HFFc6 (cell line): ENCODE measurements at places on chromosomes 11 and 22.

GRCh38 chr11:35234460-35235156 is 95.6 kb downstream of the CD44 start:
- DNase-seq = no peak

DNA sequence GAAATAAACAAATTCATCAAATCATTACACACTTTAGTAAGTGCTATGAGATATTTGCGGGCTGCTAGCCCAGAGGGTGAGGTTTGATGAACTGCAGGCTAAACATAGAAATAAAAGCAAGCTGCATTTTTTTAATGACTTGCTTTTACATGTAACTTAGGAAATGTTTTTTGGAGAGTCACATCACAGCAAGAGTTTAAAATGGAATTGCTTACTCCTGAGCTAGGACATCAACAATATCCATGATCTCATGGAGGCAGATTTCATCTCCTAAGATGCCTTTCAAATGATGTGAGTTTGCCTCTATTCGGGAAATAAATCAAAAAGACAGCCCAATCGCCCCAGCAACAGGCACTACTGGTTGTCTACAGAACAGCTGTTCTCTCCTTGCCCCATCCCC is 73.4 kb upstream of the CD44 start:
- DNase-seq = peak; percentile 72

DNA sequence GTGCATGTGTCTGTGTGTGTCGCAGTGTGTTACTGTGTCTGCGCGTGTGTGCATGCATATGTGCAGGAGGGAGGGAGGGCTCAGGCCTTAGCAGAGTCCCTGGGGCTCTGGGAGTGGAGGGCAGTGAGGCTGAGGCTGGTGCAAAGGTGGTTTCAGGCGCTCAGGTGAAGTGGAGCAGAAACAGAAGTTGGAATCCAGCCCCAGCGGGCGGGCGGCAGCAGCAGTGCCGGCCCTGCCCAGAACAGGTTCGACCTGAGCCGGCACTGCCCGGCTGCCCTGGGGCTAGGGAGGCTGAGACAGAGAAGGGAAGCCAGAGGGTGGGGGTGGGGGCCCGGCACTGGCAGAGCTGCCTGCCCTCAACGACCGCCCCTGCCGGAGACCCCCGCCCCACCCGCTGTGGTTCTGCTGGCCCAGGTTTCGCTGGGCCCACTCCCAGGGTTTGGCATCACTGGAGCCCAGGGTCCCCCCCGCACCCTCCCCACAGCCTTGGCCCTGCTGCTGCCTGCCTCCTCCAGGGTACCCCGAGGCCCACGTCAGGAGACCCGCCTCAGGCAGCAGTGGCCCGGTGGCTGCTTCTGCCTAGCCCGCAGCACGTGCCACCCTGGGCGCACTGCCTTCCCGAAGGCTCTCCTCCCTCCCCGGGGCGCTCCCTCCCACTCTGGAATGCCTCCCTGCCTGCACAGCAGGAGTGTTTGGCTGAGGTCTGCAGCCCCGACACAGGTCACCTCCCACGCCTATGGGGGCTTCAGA is 13.3 kb downstream of the ASCL2 start:
- no peak for DNase-seq

GRCh38 chr11:60170566-60170965 is 12.3 kb downstream of the MS4A6A start:
- DNase-seq = no peak

- DNase-seq = no peak
Measured at GRCh38 chr11:90134478-90135003, at the start of gene NAALAD2. TSS of gene NAALAD2 (plus strand) at chr11:90134663. CDS start at chr11:90134759, 96 bp downstream.

DNA sequence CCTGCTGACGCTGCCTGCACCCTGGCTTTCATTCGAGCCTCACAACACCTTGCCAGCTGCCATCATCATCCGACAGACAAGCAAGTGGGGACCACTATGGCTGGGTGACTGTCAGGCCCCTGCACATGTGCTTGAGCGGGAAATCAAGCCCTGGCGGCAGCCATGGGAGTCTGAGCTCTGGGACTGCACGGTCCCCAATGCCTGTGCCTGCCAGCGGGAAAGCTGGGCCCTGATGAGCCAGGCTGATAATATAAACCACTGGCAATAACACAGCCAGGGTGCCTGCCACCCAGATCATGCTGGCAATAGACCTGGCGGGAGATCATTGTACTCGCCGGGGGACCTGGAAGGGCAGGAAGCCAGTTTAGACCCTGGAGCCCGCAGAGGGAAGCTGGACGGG is 2.5 kb downstream of the FGF3 start:
- DNase-seq = no peak

GRCh38 chr11:126989942-126990715 is 10.4 kb downstream of the KIRREL3 start:
- peak; percentile 64 for DNase-seq

GRCh38 chr11:74154620-74155281 is 16.1 kb downstream of the C2CD3 start:
- DNase-seq = peak; percentile 13

GRCh38 chr11:83819931-83820549 is 533.9 kb upstream of the CCDC90B start:
- peak; percentile 79 for DNase-seq

DNA sequence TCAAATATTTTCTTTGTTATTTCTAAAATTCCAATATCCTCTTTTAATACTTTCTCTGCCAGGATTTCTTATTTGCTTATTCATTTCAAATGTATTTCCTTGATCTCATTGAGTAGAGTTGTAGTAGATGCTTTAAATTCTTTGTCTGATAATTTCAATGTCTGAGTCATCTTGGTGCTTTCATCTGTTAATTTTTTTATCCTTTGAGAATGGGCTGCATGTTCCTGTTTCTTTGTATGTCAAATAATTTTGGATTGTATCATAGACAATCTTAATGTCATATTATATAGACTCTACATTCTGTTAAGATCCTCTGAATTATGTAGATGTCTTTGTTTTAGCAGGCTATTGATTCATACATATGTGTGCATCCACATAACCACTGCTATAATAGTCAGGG is 57.5 kb downstream of the MYEOV start:
- peak; percentile 67 for DNase-seq

GRCh38 chr11:122375687-122376399 is 259.8 kb upstream of the BLID start:
- DNase-seq = peak; percentile 48

DNA sequence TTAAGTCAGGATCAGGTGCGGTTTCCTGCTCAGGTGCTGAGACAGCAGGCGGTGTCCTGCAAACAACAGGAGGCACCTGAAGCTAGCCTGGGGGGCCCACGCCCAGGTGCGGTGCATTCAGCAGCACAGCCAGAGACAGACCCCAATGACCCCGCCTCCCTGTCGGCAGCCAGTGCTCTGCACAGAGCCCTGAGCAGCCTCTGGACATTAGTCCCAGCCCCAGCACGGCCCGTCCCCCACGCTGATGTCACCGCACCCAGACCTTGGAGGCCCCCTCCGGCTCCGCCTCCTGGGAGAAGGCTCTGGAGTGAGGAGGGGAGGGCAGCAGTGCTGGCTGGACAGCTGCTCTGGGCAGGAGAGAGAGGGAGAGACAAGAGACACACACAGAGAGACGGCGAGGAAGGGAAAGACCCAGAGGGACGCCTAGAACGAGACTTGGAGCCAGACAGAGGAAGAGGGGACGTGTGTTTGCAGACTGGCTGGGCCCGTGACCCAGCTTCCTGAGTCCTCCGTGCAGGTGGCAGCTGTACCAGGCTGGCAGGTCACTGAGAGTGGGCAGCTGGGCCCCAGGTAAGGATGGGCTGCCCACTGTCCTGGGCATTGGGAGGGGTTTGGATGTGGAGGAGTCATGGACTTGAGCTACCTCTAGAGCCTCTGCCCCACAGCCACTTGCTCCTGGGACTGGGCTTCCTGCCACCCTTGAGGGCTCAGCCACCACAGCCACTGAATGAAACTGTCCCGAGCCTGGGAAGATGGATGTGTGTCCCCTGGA is at the start of gene MYO7A:
Gene MYO7A (plus strand): TSS at position 327 of the 772 bp plus-strand sequence. CDS start 2,389 bp downstream, outside the sequence.
- peak; percentile 19 for DNase-seq

- peak; percentile 67 for DNase-seq
Measured at GRCh38 chr11:72326151-72326848, 82.3 kb upstream of the PHOX2A start.

DNA sequence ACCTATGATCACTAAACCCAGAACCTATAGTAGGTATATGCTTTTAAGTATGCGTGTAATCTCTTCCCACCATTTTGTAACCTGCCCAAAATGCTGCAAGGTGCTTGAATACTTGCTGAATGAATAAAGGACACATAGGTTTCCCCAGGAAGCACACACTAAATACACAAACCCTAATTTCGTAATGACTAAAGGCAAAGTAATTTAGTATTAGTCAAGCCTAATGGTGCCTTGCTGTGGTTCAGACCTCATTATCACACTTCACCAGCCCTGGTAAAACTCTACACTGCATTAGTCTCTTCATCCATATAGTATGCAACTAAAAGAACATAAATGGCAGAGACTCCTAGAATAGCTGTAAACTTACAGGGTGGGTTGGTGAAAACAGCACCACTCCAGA is 289.0 kb upstream of the PITPNB start:
- no peak for DNase-seq

GRCh38 chr11:43930868-43931716 is 11.3 kb upstream of the C11orf96 start:
- DNase-seq = no peak

- no peak for DNase-seq
Measured at GRCh38 chr22:27868732-27869282, 50.2 kb downstream of the PITPNB start.

DNA sequence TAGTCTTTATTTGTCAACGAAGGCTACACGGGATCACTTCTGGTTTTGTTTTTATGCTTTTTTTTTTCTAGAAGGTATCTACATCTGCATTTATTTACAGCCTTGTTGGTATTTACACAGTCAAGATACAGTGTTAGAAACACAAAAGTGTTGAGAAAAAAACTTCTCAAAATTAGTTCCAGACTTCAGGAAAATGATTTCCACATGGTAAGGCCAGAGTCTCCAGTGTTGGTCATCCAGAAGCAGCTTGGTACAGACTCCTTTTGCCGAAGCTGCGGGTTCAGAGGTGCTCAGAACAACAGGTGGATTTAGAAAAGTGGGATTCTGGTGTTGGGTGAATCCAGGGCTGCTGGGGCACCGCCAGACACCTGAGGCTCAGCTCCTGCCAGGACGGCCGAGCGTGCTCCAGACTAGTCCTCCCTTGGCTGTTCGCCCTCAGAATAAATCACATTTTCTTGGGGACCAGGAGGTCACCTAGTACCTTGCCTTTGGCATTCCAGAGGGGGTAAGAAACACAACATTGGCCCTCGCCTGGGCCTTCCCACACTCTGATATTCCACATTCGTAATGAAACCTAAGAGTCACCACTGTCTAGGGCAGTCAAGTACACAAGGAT is 78.7 kb upstream of the NARS2 start:
- DNase-seq = no peak

GRCh38 chr11:132734217-132734616 is 798.1 kb downstream of the OPCML start:
- DNase-seq = peak; percentile 94

GRCh38 chr22:35409783-35410662 is 10.1 kb downstream of the MCM5 start:
- no peak for DNase-seq

DNA sequence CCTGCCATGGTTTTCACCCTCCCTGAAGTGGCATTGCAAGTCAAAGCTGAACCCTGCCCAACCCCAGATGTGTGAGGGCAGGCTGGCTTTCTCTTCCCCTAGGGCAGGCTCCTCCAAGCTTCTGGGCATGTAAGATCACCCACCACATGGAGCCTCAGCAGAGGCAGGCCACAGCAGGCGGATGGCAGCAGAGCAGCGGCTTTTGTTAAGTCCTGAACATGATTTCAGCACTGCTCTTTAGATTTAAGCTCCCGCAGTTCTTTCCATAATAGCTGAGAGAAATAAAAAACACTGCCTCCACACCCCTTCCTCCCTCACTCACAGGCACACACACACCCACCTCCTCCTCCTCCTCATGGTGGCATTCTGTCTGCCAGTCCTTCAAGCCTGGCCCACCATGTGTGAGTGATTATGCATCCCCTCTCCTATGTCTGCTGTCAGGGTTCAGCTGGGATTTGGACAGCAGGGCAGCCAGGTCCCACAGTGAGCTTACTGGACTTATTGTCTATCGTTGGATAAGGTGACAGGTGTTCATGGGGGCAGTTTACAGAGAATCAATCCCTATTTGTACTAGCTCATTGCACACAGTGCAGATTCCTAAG is 5.0 kb upstream of the NTM start:
- no peak for DNase-seq

DNA sequence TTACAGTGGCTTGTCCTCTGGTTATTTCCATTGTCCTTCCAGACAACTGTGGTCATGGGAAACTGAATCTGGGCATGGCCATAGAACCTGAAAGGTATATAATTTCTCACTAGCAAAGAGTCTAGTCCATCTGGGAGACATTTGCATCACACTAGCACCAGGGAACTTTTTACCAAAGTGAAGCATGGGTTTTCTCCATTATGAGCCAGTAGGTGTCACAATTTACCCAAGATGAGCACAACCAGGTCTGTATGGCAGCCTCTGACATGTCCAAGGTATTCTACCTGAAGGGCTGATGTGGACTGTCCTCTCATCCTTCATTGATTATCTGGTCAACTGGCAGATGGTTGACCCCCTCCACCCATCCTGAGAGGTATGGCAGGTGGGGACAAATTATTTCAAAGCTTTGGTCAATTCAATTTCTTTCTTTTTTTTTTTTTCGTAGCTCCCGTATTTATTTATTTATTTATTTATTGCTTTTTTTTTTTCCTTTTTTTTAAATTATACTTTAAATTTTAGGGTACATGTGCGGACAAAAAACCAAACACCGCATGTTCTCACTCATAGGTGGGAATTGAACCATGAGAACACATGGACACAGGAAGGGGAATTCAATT is 425.9 kb downstream of the TMEM135 start:
- peak; percentile 36 for DNase-seq

DNA sequence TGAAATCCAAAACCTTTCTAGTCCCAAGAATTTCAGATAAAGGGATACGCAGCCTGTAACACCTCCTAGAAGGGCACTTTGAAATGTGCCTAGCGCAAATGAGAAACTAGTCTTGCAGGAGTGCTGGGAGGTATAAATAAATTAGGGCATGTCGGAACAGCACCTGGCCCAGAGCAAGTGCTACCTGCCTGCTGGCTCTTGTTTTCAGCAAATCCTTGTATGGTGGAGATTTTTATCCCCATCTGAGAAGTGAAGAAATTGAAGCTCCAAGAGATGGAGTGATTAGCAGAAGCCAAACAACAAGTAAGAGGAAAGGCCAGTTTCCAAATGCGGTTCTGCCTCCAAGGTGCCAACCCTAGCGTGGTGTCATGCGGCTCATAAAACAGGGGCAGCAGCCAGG is 36.7 kb upstream of the TFIP11 start:
- no peak for DNase-seq
